ENCODE measurements at places on chromosomes 3 and 15.

GRCh38 chr3:164452707-164453106, 625.6 kb downstream of the SI start:
- DNase-seq, result no peak

DNA sequence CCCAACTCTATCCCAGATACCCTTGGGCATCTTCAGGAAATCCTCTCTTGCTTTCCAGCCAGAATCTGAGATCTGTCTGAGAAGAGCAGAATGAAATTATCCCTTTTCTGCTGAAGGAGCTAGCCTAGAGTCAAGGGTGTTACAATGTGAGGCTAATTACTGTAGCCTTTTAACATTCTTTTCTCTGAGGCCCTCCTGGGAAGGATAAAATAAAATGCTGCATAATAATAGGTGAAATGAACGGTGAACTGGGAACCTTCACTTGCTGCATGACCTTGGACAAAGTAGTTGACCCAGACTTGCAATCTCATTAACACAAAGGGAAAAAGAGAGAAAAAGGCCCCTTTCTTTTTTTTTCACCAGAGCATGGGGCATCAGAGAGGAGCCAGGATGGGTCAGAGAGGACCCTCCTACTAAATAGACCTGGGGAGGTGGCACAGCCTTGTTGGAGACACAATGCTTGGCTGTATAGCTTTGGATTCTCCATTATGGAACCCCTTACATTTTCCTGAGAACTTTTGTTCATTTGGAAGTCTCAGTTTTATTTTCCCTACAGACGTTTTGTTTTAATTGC, 137.0 kb upstream of the LIPC start:
- DNase-seq, result no peak

DNA sequence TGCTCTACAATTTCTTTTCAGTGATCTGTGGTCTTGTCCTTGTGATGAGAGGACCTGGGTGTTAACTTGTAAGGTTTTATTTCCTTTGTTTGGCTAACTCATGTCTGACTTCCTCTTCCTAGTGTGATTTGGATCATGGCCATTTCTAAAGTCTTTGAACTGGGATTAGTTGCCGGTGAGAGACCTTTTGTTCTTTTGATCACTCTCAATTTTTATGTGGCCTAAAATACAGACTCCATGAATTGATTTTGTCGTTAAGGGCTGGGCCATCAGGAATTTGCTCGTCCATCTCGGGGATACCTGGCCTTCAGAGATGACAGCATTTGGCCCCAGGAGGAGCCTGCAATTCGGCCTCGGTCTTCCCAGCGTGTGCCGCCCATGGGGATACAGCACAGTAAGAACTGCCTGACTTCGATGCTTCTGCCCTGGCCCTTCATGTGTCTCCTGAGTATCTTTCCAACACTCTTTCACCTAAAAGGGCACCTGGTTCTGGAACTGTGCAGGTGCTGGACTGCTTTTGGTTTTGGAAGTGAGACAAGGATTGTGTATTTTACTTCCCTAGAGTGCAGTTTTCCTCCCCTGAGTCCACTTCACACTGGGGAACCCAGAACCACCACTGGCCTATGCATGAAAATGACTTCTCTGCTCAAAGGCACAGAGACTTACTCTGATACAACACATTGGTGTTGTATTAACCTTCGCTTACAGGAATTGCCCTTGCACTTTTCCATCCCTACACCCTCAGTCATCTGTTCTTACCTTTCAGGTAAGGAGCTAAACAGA, 13.1 kb upstream of the LRRC2 start:
- DNase-seq, result no peak

DNA sequence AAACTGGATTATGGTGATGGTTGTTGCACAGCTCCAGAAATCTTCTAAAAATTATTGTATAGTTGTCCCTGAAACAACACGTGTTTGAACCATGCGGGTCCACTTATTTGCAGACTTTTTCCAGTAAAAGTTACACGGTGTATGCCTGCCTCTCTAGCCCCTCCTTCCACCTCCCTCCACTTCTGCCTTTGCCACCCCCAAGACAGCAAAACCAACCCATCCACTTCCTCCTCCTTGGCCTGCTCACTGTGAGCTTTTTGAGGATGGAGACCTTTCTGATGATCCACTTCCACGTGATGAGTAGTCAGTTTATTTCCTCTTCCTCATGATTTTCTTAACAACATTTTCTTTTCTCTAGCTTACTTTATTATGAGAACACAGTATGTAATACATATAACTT, 5.4 kb downstream of the CYFIP1 start:
- no peak for DNase-seq

DNA sequence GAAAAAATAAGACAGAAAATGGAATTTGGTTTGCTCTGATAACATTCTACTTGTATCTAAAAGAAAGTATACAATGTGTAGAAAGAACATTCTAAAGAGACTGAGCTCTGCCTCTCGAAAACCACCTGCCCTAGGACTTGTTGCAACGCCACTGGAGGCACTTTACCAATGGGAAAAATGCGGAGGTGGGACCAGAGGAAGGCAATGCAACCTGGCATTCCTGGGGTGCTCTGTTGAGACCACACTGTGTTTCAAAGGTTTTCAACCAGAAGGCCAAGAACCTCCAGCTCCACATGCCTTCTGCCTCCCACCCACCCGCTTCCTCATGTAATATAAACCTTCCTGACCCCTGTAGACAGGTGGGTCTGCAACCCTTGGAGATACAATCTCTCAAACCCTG, 4.5 kb downstream of the PROK2 start:
- no peak for DNase-seq

DNA sequence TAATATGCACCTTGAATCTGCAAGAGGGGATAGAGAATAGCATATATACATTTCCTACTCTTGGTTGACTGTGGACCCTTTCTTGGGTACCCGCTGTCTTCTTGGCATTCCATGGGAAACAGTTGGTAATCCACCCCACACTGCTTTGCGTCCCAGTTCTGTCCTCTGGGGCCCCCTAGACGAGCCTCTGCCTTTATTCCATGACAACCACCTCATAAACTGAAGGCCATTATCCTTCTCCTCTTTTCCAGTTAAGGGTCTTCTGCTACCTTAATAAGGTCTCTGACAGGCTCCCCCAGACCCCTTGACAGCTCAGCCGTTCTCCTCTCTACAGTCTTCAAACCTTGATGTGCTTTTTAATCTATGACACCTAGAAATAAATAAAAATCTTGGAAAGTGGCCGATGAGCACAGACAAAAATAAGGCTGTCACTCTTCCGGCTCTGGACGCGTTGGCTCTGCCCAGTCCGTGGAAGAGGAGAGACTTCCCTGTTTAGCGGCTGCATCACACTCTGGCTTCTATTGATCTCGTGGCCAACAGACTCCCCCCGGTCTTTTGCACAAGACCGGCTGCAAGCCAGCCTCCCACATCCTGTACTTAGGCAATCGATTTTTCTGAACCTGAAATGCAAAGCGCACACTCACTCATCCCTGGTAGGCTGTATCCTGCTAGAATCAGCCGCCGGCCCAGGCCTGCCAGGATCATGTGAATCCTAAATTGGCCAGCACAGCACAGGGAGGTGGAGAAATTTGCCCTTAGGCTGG, 251.0 kb upstream of the TLE3 start:
- DNase-seq, result no peak

- DNase-seq, result no peak
Observed at GRCh38 chr15:88178631-88179030, 77.9 kb downstream of the NTRK3 start.

- no peak for DNase-seq
Observed at GRCh38 chr3:125480656-125481374, 39.2 kb downstream of the SNX4 start.

- DNase-seq, result no peak
Observed at GRCh38 chr3:127585163-127585812, 5.2 kb downstream of the TPRA1 start.

- peak; percentile 13 for DNase-seq
Observed at GRCh38 chr3:18556503-18557135, 131.5 kb upstream of the SATB1 start.

GRCh38 chr3:4589475-4590097, 96.4 kb downstream of the ITPR1 start:
- no peak for DNase-seq

DNA sequence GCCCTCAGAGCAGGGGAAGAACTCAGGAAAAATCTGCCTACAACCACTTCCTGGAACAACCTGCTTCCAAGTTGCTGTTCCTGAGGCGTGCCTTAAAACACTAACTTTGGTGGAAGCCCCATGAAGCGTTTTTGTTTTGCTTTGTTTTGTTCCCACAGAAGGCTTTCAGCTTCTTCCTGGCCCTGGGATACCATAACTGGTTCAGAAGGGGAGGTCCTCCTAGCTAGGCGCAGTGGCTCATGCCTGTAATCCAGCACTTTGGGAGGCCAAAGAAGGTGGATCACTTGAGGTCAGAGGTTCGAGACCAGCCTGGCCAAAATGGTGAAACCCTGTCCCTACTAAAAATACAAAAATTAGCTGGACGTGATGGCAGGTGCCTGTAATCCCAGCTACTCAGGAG, 1.2 kb upstream of the IP6K1 start:
- no peak for DNase-seq

DNA sequence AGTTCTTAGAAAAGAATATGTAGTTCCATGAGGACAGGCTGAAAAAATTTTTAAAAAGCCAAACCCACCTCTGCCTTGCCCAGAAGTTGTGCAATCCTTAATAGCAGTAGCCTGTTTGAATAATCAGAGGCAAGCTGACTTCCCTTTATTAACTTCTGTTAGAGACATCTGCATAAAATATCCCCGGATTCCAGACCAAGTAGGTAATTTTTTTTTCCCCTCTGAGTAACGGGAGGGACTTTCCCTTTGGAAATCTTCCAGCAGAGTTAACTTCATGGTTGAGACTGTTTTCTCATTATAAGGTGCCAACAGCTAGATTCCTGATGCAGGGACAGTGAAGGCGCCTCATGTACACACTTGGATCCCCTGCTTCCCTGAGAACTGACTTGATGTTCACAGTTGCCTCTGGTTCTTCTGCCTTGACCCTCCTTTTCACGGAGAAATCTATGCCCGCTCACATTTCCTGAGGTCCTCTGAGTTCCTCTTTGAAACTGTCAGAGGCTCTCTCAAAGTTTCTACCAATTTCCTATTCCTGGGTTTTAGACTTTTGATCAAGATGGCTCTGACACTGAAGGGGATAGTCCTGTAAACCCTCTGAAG, 227.6 kb upstream of the BHLHE40 start:
- DNase-seq, result no peak
